ENCODE measurements at places on chromosomes 5 and 9.

- peak; percentile 69 for DNase-seq
Observed at GRCh38 chr5:33261305-33261704, 179.5 kb upstream of the TARS1 start.

DNA sequence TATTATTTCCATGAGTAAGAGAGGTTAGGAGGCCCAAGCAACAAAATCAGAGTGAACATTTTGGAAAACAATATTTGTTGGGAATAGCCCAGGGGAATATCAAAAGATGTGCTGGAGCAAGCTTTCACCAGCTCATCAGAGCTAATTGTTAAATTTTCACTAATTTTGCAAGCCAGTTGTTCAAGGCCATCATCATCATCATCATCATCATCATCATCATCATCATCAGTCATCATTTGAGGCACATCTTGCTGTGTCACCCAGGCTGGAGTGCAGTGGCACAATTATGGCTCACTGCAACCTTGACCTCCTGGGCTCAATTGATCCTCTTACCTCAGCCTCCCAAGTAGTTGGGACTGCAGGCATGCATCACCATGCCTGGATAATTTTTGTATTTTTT is 350.5 kb upstream of the MEF2C start:
- DNase-seq, result no peak

DNA sequence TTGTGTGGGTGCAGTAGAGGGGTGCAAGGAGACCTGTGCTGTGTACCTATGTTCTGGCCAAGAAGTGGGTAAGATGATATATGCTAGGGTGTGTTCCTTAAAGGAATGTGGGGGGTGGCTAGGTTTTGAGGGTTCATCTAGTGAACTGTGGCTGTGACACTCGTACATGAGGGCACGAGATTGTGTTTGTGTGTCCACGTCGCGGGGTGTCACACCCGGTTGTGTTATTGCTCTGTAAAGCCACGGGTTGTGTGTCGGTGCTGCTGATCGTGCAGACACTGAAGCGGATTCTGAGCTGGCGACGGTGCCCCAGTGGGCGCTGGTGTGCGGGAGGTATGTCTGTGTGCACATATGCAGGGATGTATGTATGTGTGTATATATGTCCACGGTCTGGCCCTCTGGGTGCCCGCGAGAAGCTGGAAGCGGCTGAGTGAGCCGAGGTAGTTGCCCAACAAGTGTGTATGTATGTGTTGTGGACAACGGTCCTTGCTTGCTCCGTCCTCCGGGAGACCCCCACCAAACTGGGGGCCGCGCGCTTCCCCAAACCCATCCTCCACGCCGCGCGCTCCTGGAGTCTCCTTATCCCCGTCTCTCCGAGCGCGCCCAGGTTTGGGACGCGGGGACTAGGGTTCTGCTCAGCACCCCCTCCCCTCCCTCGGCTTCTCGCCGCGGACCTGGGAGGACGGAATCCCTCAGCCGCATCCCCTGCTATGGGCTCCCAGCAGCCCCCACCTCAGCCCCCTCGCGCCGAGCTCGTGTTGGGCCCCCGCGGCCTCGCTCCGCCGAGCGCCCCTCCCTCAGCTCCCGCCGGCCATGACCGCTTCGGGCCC is 639 bp downstream of the PCDH1 start:
- no peak for DNase-seq

- no peak for DNase-seq
Observed at GRCh38 chr9:114184866-114185265, 29.5 kb downstream of the COL27A1 start.

DNA sequence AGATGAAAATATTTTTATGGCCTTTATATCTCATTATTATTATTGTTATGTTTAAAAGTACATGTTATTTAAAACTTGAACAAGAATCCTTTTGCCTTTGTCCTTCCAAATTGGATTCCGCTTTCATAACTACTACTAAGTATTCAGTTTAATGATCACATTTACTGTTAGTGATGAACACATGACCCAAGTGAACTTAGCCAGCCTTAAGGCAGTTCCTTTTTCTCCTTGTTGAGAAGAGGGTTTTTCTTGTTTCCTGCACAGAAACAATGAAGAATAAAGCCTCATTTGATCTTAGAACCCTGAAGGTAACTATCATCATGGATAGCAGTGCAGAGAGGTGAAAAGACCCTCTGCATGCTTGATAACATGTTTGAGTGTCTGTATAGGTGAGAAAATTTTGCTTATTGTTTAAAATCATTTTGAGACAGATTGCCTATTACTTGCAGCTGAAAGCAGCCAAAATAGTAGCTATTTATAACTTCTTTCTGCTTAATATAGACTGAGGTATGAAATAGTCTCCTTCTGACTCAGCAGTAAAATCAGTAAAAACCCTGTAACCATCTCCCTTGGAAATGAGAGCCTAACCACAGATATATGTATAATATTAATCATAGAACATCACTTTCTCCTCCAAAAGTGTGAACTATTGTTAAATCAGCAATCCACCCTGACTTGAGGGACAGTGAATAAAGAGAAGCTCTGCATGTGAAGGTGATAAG is 266.2 kb downstream of the SPATA31D1 start:
- DNase-seq, result peak; percentile 38

DNA sequence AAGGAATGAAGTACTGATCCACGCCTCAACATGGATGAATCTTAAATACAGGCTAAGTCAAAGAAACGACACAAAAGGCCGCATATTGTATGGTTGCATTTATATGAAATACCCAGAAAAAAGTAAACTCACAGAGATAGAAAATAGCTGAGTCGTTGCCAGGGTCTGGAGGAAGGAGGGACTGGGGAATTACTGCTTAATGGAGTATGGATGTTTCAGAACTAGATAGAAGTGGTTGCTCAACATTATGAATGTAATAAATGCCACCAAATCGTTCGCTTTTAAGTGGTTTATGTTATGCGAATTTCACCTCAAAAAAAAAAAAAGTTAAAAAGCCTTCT is 784 bp upstream of the MSANTD3 start:
- DNase-seq, result peak; percentile 23

GRCh38 chr9:37163299-37163698 is 42.9 kb downstream of the ZCCHC7 start:
- no peak for DNase-seq

- DNase-seq, result no peak
Observed at GRCh38 chr5:16787278-16787677, 148.8 kb downstream of the MYO10 start.

DNA sequence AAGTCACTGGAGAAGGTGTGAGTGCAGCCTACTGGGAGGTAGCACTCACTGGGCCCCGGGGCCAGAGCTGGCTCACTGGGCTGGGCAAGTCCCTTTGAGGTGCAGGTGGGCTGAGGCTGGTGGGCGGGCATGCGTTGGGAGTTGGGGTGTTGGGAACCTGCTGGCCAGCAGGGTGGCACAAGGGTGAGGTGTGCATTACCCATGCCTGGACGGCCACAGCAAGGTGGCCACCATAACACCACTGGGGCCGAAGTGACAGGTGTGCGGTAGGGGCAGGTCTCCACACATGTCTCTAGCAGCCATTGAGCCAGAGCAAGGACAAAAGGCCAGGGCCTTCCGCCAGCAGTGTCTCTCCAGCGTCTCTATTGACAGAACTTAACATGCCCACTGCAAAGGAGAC is 22.6 kb downstream of the PRRT1B start:
- no peak for DNase-seq

GRCh38 chr9:131379056-131379455 is 14.8 kb upstream of the PRRC2B start:
- no peak for DNase-seq

GRCh38 chr5:176817841-176818377 is 7.5 kb downstream of the UNC5A start:
- no peak for DNase-seq

DNA sequence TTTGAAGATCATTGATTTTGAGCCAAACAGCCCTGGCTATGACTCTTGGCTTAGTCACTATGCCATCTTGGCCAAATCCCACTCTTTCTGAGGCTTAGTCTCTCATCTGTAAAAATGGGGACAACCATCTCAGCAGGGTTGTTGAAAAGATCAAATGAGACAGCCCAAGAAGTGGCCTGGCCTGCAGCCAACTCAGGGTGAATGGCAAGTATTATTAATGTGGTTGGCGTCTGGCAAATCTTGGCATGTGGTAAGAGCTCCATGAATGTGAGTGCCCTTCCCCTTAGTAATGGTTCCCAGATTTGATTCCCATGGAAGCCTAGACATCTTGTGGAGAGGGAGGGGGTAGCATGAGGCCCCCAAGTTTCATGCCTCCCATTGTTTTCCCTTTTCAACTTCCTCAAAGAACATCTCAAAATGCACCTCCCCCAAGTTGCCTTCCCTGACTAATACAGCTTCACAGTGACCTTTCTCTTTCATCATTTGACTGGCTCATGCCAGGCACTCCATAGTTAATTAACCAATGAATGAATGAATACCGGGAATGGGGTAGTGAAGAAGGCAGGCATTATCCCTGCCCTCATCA is 11.8 kb upstream of the TGFBI start:
- peak; percentile 73 for DNase-seq

- no peak for DNase-seq
Observed at GRCh38 chr5:3858524-3858923, 262.9 kb downstream of the IRX1 start.

- DNase-seq, result no peak
Observed at GRCh38 chr9:121718084-121718483, 66.7 kb downstream of the DAB2IP start.

DNA sequence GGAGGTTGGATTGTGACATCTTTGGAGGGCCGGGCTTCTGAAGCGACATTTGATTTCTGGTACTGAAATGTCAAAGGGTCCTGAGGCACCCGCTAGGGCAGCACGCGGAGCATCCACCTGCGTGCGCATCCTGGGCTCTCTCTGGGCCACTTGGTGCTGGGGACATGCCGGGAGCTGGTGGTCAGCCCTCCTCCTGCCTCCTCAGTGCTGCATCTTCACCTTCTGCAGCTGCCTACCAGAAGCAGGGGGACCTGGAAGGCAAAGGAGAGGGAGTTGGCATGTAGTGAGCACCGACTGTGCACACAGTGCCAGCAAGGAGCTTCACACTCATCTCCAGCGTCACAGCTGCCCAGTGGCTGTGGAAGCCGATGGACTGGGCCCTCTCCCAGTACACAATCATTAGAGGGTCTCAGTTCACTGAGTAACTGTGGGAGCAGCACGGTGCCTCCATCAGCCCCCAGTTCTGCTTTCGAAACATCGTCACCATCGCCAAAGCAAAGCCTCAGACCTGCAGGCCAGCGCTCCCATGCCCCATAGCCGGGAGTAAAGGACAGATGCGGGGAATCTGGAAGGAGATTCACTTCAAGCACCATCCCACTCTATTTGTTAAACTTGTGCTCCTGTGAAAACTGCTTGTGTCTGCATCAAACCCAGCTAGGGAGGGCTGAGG is 138.4 kb downstream of the KCNIP1 start:
- no peak for DNase-seq

DNA sequence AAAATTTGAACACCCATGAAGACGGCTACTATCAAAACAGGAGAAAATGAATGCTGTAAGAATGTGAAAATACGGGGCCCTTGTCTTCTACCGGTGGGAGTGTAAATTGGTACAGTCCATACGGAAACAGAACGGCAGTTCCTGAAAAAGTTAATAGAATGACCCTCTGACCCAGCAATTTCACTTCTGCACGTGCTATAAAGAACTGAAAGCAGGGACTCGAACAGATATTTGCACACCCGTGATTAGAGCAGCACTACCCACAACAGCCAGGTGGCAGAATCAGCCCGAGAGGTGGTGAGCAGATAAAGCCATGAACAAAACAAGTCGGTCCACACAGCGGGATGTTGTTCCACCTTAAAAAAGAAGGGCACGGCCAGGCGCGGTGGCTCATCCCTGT is 22.6 kb upstream of the SLC12A7 start:
- DNase-seq, result no peak
